ENCODE measurements at places on chromosomes 6 and 20.

DNA sequence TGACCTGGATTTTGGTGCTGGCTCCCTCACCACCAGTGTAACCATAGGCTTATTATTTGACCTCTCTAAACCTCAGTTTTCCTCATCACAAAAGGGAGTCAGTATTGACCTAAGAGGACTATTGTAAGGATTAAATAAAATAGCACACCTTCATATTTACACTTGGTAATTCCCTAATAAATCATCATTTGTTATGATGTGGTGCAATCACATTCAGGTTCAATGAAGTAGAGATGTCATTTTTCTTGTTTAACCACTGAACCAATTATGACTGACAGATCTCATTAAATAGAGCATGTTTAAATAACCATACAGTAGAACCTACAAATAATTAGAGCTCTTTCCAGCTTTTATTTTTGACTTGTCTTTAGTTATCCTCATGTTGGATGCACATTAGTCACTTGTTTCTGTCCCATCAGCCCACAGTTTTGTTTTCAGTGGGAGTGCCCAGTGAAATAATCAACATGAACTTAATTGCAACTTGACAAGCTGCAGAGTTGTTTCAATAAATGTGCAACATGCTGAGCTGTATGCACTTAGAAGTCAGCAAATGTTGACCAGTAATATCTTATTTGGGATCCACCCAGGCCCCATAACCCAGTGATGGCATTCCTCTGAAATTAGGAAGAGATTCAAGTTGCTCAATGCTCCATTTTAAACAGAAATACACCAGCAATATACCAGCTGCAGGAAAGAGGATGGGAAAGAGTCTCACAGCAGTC is 451.7 kb upstream of the MARCKS start:
- peak; percentile 67 for DNase-seq

DNA sequence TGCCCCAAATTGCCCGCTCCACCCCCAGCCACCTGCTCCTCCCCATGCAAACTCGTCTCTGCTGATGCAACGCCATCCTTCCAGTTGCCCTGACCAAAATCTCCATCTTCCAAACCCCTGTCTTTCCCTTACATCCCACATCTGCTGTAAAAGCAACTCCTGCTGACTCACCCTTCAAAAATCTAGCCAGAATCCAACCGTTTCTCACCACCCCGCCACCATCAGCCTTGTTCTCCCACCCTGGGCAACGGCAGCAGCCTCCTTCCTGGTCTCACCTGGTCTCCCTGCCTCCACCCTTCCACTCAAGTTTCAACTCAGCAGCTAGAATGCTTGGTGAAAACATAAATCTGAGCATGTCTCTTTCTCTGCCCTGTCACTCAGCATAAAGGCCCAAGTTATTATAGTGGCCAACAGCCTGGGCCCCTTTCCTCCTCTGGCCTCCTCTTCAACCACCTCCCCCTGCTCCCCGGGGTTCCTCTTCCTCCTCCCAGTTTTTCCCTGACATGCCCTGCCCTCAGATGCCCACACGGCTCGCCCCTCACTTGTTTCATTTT is 7.2 kb upstream of the SYNJ2 start:
- no peak for DNase-seq

- DNase-seq = no peak
Measured at GRCh38 chr6:73058736-73059135, 166.6 kb downstream of the KHDC1L start.

DNA sequence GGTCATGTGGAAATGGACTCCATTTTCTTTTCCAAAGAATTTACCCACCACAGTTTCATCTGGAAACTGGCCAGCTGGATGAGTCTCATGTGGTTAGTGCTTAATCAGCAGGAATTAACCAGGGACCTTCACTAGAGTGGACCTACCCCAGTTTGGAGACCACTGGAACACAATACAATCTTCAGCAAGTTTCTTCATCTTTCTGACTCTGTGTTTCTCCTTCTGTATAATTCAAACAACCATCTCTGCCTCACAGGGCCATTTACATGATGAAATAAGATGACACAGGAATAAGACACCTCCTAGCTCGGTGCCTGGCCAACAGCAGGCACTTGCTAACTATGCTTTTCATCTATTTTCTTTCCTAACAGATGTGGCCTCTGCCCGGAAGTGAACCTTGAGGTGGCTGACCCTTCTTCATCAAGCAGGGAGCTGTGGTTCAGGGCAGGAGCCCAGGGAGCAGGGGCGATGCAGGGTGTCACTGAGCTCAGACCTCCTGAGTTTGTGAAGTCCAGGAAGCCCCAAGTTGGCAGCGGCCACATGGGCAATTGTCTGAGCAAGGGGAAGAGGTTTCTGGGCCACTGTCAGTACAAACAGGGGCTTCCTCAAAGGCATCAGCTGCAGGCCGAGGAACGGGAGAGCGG is 98.8 kb downstream of the SOD2 start:
- DNase-seq = peak; percentile 86

- no peak for DNase-seq
Measured at GRCh38 chr6:2984738-2985406, 13.5 kb upstream of the SERPINB6 start.

GRCh38 chr6:138815797-138816528 is 20.1 kb downstream of the ECT2L start:
- peak; percentile 54 for DNase-seq

GRCh38 chr6:25340431-25341202 is 61.4 kb downstream of the CARMIL1 start:
- no peak for DNase-seq

- DNase-seq = no peak
Measured at GRCh38 chr6:3849681-3850450, 693 bp downstream of the FAM50B start.

GRCh38 chr20:44761423-44761822 is 15.8 kb downstream of the KCNK15 start:
- no peak for DNase-seq
